ENCODE measurements at places on chromosomes 1 and 21. TPM values are rescaled to one million over a fixed set of nuclear protein-coding genes. Genes with fewer than 3 reads are reported as not detected.

The DMRTA2 gene
- total RNA-seq, result 1.7 TPM

DNA sequence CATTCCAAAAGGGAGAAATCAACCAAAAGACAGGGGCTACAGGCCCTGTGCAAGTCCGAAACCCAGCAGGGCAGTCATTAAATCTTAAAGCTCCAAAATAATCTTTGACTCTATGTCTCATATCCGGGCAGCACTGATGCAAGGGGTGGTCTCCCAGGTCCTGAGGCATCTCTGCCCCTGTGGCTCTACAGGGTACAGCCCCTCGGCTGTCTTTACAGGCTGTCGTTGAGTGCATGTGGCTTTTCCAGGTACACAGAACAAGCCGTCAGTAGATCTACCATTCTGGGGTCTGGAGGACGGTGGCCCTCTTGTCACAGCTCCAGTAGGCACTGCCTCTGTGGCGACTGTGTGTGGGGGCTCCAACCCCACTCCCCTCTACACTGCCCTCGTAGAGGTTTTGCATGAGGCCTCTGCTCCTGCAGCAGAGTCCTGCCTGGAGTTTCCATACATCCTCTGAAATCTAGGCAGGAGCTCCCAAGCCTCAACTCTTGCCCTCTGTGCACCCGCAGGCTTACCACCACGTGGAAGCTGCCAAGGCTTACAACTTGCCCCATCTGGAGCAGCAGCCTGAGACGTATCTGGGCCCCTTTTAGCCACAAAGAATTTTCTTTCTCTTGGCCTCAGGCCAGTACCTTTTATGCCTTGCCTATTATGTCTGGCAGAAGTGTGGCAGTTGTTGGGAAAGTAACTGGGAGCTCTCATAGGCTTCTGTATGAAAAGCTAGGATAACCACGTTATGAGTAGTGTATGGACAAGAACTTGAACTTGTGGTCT lies 52.5 kb downstream of the POU2F1 start:
- ATAC-seq, result peak; percentile 11

- no peak for ATAC-seq
These were observed 64.3 kb upstream of the EPS8L3 start for GRCh38 chr1:109827986-109828385.

DNA sequence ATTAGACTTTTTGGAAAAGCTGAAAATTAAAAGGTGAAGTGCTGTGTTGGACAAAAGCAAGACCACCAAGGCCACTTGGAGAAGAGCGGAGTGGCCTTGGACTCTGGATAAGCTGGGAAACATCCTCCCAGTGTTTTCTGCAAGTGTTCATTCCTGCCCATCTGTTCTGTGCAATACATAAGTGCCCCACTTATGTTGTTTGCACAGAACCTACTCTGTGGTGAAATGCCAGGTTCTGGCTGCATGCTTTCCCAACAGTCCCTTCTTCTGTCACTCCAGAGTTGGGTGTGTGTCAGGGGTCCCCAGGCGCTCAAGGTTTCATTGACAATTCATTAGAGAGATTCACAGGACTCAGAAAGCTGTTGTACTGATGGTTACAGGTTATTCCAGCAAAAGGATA lies 30.3 kb downstream of the NHLH2 start:
- ATAC-seq, result no peak

DNA sequence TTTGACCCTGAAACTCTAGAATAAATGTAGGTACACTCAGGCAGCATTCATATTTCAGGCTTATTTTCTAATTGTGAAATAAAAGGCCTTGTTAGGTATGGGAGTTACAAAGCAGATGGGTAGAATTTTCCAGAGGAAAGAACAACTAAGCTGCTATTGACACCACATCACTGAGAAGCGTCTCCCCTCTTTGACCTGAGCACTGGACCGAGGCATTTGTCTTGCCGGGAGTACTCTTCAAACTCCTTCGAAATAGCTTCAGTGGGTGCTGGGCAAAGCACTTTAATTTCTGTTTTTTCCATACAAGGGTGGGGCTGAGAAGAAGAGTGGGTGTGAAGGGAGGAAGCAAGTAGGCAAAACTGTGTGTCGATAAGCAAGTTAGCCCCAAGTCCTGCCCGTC lies 36.4 kb downstream of the ABCA4 start:
- no peak for ATAC-seq

GRCh38 chr21:15209224-15209623 lies 144.4 kb upstream of the NRIP1 start:
- no peak for ATAC-seq

DNA sequence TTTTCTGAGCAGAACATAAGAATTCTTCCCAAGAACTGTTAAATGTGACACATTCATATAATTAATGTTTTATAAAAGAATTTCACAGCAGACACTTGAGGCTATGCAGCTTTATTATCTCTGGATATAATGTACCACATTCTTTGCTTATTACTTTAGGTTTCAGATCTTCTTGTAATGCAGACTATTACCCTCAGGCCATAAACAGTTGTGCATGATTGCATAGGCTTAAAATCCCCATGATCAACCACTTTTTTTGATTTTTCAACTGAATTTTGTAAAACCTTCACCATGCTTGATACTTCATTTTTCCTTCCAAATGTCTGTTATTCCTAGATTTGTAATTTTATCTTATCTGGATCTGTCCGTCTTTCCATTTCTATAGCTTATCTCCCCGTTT lies 1355.7 kb downstream of the BRINP3 start:
- ATAC-seq, result no peak

DNA sequence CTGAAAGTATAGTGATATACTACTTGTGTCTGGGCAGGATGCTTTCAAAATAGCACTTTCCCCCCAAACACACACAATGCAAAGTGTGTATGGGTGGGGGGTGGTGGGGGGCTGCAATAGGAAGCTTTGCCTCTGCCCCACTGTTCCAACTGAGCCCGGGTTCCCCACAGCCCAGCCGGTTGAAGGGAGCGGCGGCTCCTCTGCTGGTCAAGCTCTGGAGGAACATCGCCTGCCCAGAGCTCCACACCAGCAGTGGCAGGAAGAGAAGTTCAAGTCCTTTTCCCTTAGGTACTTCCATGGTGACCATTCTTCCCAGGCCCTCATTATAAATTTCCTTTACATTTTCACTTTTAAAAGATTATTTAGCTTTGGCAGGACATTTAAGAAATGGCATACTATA lies 74.9 kb downstream of the CAPZB start:
- ATAC-seq, result no peak

GRCh38 chr21:41321211-41321907 lies 4.8 kb downstream of the FAM3B start:
- peak; percentile 60 for ATAC-seq

DNA sequence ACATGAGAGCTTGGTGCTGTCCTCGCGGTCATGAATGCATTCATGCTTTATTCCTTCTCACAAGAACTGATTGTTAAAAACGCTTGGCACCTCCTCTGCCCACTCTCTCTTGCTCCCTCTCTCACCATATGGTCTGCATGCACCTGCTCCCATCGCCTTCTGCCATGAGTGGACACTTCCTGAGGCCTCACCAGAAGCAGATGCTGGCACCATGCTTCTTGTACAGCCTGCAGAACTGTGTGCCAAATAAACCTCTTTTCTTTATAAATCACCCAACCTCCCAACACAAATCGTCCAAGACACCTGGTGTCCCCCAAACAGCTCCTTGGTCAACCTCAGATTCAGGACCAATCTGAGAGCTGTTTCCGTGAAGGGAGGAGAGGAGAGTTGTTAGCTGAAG lies 43.3 kb upstream of the PCBP3 start:
- no peak for ATAC-seq

The CFAP410 gene
- 7.1 TPM for total RNA-seq

- no peak for ATAC-seq
These were observed 493 bp downstream of the SPSB1 start for GRCh38 chr1:9293241-9293532.

The OLFM3 gene
- total RNA-seq, result not detected

DNA sequence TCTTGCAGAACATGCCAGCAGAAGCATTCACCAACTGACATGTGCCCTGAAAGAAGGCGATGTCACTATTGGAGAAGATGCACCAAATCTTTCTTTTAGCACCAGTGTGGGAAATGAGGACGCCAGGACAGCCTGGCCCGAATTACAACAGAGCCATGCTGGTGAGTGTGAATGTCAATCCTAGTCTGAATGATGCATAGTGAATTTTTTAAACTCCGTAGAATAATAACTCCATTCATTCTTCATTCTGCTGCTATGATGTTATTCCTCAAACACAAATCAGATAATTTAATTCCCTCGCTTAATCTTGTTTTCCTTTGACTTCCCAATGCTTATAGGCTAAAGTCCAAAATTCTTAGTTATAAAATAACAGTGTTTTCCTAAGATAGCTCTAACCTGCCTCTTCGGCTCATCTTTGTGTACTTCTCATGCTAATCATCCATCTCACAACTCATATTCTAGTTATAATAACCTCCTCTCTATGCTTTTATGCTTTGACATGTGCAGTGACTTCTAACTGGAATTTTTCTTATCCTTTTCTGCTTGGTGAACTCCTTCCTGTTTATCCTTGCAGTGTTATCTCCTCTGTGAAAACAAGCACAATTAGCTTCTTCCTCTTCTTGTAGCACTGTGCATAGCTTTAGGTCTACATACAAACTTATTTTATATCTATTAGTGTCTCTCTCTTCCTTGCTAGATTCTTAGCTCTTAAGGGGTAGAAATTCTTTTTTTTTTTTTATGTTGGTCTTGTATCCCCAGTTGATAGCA lies 14.4 kb downstream of the SDCCAG8 start:
- ATAC-seq, result no peak

GRCh38 chr1:221141606-221142285 lies 262.5 kb downstream of the HLX start:
- no peak for ATAC-seq

GRCh38 chr1:1348420-1349255 lies 580 bp downstream of the DVL1 start:
- no peak for ATAC-seq

DNA sequence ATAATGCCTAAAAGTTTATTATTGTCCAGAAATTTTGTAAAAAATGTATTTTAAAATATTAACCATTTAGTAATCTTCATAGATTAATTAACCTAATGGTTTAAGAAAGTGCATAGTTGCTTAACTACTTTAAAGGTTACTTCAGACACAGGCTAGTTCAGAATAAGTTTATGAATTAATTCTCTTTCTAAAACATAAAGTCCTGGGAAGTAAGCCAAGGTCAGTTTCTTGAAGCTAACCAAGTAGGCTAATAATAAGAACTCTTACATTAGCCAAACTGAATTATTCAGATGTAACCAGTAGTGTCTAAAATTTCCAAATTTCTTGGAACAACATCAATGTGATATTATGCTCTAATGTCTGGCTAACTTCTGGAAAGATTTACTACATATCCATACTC lies 790.4 kb downstream of the NCAM2 start:
- no peak for ATAC-seq

GRCh38 chr1:207740207-207740606 lies 11.6 kb upstream of the CD46 start:
- ATAC-seq, result peak; percentile 38

GRCh38 chr21:42362700-42363099 lies 3.6 kb downstream of the TFF1 start:
- ATAC-seq, result no peak

The ACTA1 gene
- 1.3 TPM for total RNA-seq

- ATAC-seq, result no peak
These were observed 27.8 kb downstream of the CCDC185 start for GRCh38 chr1:223421025-223421424.

DNA sequence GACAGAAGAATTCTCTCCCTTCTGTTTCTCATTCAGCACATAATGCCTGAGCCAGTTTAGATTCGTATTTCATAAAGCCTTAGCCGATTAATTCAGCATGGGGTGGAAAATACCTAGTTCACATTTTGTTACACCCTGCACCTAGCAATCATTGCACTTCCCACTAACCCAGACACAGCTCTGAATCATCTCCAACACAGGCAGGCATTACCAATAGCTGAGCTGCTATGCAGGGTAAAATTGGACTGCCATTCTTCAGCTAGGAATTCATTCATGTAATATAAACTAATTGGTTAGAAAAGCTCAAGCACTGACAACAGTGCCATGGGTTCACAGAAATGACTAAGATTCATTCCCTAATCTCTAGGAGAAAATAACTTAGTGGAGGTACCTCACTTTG lies 26.9 kb upstream of the NKAIN1 start:
- peak; percentile 44 for ATAC-seq

The SPAG17 gene
- 18.8 TPM for total RNA-seq

GRCh38 chr1:5980314-5981008 lies 11.8 kb downstream of the NPHP4 start:
- ATAC-seq, result peak; percentile 41

DNA sequence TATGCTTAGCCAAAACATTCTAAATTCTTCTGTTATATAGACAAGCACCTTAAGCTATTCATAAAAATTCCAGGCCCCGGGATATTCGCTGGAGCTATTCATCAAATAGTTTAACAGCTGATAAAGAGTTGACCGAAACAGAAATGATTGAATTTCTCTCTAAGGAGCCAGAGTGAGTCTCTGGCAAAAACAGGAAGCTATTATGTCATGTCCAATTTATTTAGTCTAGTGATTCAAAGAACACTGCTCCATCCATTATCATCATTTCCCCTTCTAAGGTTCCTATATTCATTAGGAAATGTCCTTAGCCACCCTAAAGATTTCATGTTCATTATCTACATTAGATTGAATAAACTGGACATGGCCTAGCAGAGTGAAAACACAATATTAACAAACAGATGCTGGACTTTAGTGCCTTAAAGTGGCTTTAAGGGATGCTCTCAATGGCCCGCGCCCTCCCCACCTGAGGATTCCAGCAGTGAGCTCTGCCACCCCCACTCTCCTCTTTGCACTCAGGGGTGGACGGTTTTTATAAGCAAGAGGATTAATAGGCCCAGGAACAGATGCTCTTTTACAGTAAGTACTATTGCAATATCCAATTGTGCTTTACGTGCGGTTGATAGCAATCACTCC lies 122.1 kb upstream of the RGS1 start:
- ATAC-seq, result no peak

GRCh38 chr1:44263568-44264450 lies 50.5 kb downstream of the DMAP1 start:
- ATAC-seq, result no peak

Data from esophagus mucosa (tissue), 1 donor.